Fibroblast of gingiva (primary cell): ENCODE measurements at places on chromosomes 5 and 9.

DNA sequence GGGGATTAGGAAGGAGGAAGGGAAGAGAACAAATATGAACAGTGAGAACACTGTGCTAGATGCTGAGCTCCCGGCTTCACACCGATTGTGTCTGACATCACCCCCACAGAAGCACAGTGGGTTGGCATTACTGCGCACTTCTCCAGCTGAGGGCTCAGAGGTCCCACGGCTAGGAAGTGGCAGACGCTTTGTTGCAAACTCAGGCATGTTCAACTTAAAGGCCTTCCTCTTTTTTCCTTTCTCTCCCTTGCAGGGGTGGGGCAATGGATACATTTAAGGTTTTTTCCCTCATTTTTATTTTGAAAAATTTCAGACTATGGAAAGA, 15.5 kb upstream of the SHB start:
- no peak for DNase-seq

DNA sequence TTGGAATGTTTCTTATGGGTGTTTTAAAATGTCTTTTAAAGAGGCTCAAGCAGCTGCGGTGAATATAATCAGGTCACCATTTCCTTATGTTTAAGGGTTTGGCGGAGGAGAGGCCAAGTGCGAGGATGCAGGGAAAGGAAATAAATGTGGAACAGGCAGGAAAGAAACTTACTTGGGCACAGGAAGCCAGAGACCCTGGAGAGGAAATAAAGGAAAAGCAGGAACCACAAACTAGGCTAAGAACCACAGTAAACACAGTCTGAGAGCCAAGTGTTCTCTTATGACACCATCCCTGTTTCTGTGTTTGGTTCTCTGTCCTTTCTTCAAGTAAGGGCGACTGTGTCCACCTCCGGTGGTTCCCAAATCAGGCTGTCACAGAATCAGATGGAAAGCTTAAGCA, 166.5 kb downstream of the C9orf152 start:
- DNase-seq = no peak

- peak; percentile 64 for DNase-seq
Observed at GRCh38 chr9:112866662-112867274, 23.9 kb downstream of the SLC46A2 start.

- DNase-seq = no peak
Observed at GRCh38 chr5:142311725-142312124, 13.1 kb downstream of the SPRY4 start.

DNA sequence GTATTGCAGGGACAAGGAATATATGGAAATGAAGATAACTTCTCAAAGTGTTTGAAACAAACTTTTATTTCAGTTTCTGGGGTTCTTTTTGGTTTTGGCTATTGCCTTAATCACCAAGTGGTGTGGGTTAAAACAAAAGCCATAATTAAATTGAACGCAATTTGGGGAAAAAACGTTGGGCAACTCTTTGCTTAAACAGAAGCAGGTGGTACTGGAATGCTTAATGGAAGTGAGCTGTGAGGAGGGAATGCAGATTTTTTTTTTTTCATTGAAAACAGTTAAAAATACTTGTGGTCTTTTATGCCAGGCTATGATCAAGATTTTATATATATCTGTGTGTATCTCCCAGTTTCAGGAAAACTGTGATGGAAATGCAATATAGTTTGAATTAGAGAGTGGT, 195.7 kb upstream of the TUT7 start:
- peak; percentile 85 for DNase-seq

GRCh38 chr9:108720191-108720642, 135.6 kb downstream of the ACTL7B start:
- DNase-seq = no peak

GRCh38 chr9:136552117-136552703, 6.4 kb upstream of the NOTCH1 start:
- peak; percentile 73 for DNase-seq

GRCh38 chr9:5140151-5140550, 45.3 kb downstream of the INSL6 start:
- DNase-seq = no peak
